ENCODE measurements at places on chromosomes 1 and 21. TPM values are rescaled to one million over a fixed set of nuclear protein-coding genes. Genes with fewer than 3 reads are reported as not detected.
A peak's percentile ranks its signal among the peaks of the same experiment; 100 is the strongest.

Gene NT5C1A
- total RNA-seq: not detected

Gene CYP2J2
- total RNA-seq: 2.7 TPM

DNA sequence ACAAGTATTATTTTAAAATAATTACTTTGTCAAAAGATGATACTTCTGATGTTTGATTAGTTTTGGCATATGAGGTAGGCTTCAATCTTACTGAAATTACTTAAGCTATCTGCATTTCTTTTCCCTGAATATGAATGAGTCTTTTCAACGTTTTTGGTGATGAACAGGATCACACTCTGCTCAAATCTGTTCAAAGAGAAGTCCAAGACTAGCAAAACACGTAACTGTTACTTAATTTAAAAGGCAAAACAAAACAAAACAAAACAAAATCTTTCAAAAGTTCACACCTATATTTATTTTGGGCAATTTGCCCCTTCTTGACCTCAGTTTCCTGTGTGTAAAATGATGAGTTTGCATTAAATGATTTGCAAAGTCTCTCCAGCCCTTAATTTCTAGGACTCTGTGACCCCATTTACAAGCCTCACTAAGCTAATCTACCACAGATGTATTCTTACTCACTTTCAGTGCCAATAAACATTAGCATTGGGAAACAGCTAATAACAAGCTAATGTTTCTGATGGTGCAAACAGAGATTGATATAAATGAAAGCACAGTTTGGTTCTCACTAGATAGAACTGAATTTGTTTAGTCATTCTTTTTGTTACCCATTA lies 865.4 kb downstream of the LTN1 start:
- DNase-seq: no peak

DNA sequence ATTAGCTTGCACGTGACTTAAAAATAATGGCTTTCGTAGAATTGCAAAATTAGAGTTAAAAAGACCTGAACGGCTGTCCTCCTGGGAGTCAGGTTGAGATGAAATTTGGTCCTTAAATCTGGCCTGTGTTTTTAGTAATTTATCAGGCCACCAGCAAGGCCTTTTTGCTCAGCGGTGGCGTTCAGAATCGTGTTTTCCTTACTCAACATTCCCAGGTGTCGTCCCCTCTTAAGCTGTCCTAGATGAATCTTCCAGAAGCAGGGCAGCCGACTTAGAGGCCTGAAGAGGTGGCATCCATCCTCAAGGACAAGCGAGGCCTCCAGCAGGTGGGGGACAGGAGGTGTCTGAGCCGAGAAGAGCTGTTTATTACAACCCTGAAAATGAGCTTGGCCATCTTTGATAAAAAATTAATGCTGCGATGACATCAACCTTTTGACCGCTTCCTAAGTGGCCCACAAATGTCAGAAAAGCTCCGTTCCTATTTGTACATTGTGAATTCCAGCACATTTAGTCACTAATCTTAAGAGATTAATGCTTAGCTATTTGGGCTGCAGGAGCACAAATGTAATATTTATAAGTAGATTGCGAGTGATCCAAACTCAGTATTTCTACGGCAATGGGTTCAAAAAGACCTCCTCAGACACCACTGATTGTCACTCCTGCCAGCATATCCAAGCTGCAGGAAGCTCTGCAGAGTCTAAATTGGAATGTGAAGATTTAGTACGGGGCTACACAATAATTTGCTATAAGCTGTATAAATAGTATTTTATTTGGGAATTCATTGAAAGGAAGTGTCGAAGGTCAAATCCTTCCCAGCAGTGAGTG lies 344.1 kb upstream of the VAMP3 start:
- peak; percentile 3 for DNase-seq

GRCh38 chr1:178057141-178057765 lies 36.7 kb upstream of the RASAL2 start:
- DNase-seq: no peak

DNA sequence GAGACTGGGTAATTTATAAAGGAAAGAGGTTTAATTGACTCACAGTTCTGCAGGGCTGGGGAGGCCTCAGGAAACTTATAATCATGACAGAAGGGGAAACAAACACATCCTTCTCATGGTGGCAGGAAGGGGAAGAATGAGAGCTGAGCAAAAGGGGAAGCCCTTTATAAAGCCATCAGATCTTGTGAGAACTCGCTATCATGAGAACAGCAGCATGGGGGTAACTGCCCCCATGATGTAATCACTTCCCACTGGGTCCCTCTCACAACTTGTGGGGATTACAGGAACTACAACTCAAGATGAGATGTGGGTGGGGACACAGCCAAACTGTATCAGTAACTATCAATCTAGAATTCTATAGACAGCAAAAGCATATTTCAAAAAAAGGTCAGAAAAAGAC lies 64.7 kb upstream of the ACTRT2 start:
- DNase-seq: no peak

DNA sequence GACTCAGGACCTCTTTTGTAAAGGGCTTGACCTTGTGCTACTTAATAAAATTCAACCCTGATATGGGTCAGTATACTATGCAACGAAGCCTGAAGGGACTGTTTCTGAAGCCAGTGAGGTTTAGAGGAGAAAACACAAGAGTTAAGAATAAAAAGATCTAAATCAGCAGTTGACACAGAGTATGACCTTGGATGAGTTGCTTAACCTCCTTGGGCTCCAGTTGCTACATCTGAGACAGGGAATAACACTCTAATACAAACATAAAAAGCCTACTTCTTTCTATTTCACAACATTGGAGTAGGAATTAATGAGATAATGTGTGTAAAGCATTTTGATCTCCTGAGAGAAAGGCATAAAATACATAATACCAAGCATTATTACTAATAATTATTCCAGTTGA lies 882.4 kb upstream of the ADGRL2 start:
- DNase-seq: no peak

GRCh38 chr1:183841950-183842794 lies 37.3 kb downstream of the RGL1 start:
- no peak for DNase-seq

Measured in lower lobe of right lung (tissue), 2 donors.